ENCODE measurements at places on chromosomes 16 and 17.

DNA sequence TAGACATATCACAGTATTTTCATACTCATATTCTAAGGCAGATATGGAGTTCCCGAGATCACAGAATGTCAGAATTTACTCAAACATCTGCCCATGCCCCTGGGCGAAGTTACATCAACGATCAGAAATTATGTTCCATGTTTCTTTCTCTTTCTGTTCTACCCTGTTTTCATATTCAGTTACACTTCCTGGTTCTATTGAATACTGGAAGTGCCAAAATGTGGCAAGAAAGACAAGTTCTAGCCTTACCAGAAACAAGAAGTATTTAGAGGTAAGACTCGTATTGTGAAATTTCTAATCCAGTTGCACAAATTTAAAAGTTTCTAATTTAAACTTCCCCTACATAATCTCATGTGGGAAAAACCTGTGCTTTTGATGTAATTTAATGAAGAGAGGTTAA, 36.1 kb downstream of the KCNJ2 start:
- no peak for DNase-seq

DNA sequence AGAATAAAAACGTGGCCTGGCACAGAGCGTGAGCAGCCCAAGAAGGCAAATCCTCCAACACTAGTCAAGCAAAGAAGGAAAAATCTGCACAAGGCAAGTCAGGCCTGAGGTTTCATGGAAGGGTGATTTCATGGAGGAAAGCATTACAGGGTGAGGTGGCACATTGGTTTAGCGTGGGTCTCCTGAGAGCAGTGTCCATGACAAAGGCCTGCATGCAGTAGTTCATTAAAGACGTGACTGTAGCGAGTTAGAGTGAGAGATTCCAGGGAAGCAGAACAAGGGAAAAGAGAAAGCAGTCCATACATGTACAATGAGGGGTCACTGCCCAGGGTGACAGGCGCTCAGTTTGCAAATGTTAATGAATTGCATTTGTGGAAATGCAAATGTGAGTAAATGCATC, 285.0 kb upstream of the ERCC4 start:
- no peak for DNase-seq

DNA sequence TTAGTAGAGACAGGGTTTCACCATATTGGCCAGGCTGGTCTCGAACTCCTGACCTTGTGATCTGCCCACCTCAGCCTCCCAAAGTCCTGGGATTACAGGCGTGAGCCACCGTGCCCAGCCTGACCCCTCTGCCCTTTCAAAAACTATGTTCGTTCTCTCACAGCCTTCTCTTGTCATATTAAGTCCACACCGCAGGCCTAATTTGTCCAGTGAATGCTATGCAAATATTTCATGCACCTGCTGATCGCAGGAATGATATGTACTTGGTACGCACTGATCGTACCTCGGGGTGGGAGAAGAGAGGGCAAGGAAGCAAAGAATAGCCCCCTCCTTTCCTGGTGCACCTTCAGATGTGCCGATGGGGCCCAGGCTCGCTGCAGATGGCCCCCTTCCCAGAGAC, 3.0 kb upstream of the BIRC5 start:
- DNase-seq = no peak

- DNase-seq = no peak
Observed at GRCh38 chr16:67530013-67530939, 1.6 kb downstream of the RIPOR1 start.

- no peak for DNase-seq
Observed at GRCh38 chr17:8148560-8148959, 3.6 kb downstream of the PER1 start.

All from T-helper 2 cell (primary cell).